ENCODE measurements at places on chromosomes 1 and 21. TPM values are rescaled to one million over a fixed set of nuclear protein-coding genes. Genes with fewer than 3 reads are reported as not detected.

The SLFNL1 gene
- polyA plus RNA-seq: 0.10 TPM

The RIPPLY3 gene
- polyA plus RNA-seq: 0.22 TPM

The SYPL2 gene
- polyA plus RNA-seq: 58.8 TPM

The FAM151A gene
- polyA plus RNA-seq: not detected

The KCND3 gene
- polyA plus RNA-seq: 2.2 TPM

The PAQR7 gene
- 10.5 TPM for polyA plus RNA-seq

The STUM gene
- not detected for polyA plus RNA-seq

The HORMAD1 gene
- 0.10 TPM for polyA plus RNA-seq

The SRGAP2B gene
- polyA plus RNA-seq: 5.1 TPM

The ADAM30 gene
- polyA plus RNA-seq: not detected

The RBM11 gene
- polyA plus RNA-seq: 0.26 TPM

GRCh38 chr21:45599146-45599581 is 44.4 kb upstream of the PCBP3 start:
- no peak for DNase-seq

GRCh38 chr1:185776522-185776921 is 42.3 kb downstream of the HMCN1 start:
- no peak for DNase-seq

DNA sequence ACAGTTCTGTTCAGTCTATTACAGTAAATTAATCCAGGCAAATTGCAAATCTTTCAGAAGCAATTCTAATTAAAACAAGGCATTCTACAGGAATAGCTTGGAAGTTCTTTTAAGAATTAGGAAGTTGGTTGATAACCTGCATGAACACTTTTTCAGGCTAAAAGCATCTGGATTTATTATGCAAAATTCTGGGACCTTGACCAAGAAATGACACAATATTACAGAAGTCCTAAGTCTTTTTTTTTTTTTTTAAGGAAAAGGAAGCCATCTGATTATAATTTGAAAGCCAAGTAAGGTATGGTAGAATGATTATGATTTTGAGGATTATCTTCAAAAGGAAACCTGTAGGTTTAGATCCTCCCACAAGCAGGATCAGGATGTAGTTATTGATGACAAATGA is 74.7 kb upstream of the KCNK2 start:
- DNase-seq: no peak

GRCh38 chr1:204797401-204797800 is 73.3 kb upstream of the NFASC start:
- DNase-seq: no peak

- DNase-seq: no peak
Measured at GRCh38 chr1:191695865-191696264, 462.4 kb upstream of the RGS18 start.

DNA sequence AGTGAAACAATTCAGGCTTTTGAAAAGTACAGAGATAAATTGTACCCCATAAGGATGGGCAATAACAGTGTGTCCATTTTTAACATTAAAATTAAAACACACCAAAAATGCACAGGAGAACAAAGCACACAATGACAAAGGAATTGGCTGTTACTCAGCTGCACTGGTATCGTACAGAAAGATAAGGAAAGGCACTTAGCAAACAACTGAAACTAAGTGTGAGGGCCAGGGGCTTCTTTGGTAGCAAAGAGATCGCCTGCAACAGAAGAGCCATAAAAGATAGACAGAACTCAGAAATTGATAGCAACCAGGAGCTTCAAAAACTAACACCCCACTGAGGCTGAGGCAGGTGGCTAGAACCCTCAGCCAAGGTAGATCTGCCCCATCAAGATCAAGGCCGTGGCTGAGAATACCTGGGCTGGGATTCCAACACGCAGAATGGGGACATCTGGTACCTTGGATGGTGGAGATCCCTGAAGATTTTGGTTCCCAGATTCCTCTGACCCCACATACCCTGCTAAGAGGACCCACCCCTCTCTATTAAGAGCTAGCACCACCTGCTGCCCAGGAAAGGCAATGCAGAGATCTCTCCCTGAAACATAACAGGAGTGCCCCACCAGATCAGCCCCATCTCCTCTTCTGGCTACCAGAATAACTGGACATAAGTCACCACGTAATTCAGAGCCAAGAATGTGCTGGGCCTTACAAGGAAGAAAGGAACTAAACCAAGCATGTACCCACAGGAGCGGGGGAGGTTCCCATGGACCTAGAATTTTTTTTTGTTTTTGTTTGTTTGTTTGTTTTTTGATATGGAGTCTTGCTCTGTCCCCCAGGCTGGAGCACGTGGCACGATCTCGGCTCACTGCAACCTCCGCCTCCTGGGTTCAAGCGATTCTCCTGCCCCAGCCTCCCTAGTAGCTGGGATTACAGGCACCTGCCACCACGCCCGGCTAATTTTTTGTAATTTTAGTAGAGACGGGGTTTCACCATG is 16.2 kb downstream of the PLEKHO1 start:
- no peak for DNase-seq

- peak; percentile 76 for DNase-seq
Measured at GRCh38 chr21:35578347-35578782, 482.0 kb downstream of the SETD4 start.

DNA sequence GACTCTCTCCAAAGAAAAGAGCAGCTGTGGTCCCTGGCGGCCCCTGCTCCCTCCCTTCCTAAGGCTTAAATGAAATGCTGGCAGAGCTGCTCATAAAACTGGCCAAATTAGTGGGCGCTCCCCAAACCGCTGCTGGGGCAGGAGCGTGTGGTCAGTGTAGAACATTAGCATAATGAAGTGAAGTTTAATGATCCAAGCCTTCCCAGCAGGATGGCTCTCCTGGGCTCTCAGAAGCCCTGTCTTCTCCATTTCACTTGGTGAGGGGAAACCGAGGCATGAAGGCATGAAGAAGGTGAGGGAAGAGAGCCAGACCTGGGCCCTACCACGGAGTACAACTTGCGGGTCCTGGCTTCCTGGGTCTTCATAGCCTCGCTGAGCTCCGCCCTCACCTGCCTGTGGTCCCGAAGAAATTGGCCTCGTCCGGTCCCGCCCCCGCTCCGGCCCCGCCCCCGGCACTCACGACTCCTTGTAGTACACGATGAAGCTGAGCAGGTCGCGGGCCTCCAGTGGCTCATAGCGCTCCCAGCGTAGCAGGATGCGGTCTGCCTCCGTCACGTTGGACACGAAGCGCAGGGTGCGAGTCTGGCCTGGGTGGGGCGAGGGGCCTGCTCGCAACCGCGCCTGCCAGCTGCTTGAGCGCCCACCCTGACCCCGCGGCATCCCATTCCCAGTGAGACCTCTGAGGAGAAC is 10.3 kb downstream of the INSRR start:
- DNase-seq: no peak

DNA sequence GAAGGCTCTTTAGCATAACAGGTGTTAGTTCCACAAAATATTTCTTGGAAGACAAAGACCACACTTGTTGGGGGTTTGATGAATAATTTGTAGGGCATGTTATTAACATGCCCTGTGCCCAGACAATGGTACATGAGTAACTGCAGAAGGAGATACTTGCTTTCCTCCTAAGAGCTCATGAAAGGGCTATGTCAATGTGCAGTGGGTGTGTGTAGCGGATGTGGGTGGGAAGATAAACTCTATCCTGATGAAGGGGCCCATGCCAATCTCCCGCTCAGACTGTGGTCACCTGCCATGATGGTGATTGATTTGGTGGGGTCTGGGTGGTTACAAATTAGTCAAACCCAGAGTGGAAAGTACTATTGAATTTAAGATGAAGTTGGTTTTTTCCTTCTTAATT is 69.8 kb upstream of the DNAH14 start:
- no peak for DNase-seq

DNA sequence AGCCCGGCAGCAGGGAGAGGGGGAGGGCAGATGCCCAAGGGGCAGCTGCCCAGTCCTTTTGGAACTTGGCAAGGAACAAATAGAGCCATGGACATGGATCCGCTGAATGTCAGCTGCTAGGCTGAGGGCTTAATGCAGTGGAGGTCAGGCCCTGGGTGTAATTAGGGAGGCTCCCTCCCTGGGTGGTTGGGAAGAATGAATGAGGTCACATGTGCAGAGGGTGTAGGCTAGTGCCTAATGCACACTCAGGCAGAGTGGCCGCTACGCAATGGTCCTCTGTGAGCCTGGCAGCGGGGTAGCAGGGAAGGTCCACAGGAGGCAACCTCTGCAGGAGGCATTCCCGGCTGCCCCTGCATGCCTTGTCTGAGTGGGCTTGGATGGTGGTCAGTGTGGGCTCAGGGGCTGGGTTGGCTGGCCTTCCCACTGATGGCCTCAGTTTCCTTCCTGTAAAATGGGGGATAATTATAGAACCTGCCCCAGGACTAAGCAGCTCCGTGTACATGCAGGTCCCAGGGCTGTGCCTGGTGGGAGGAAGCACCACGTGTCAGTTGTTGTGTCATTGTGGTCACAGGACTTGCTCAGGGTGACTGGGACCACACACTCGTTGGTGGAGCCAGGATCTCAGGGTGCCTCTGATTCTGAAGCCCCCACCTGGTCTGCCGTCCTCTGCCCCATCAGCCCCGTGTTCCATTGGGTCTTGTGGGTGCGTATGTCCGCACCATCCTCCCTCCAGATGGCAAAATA is 81.6 kb upstream of the ACTL8 start:
- DNase-seq: no peak

GRCh38 chr1:1624443-1625403 is 7.2 kb upstream of the MMP23B start:
- no peak for DNase-seq

- peak; percentile 30 for DNase-seq
Measured at GRCh38 chr1:54886724-54887664, at the start of gene DHCR24. Gene DHCR24, minus strand, starts transcription at chr1:54887195. Its CDS starts 76 bp downstream, at chr1:54887119.

- DNase-seq: no peak
Measured at GRCh38 chr1:233614173-233614742, 352 bp downstream of the KCNK1 start.

DNA sequence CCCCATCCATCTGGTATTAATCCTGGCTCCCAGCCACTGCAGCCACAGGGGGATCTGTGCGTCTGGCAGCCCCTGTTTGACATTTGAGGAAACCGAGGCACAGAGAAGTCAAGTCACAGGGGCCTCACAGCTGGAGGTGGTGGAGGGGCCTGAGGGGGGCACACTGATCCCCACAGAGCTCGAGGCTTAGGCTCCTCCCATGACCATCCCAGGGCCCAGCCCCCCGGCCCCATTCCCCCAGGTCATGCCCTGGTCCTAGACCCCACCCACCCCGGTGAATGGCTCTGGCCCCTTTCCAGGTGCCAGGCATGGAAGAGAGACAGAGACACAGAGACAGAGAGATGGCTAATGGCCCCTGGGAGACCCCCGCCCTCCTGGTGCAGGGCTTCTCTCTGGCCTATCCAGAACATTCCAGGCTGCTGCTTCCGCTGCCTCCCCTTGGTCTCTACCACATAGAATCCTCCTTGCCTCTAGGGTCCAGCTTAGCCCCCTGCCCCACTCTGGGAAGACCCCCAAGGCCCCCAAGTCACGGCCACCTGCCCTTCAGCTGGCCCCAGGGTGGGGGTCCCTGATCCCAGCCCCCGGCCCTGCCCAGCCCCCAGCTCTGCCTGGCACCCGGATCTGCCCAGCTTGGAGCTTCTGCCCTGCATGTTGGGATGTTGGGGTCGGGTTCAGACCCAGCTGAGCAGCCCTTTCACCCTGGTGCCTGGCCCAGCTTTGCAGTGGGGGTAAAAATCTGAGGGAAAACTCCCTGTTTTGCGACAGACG is 29.2 kb upstream of the LRRC3 start:
- no peak for DNase-seq

DNA sequence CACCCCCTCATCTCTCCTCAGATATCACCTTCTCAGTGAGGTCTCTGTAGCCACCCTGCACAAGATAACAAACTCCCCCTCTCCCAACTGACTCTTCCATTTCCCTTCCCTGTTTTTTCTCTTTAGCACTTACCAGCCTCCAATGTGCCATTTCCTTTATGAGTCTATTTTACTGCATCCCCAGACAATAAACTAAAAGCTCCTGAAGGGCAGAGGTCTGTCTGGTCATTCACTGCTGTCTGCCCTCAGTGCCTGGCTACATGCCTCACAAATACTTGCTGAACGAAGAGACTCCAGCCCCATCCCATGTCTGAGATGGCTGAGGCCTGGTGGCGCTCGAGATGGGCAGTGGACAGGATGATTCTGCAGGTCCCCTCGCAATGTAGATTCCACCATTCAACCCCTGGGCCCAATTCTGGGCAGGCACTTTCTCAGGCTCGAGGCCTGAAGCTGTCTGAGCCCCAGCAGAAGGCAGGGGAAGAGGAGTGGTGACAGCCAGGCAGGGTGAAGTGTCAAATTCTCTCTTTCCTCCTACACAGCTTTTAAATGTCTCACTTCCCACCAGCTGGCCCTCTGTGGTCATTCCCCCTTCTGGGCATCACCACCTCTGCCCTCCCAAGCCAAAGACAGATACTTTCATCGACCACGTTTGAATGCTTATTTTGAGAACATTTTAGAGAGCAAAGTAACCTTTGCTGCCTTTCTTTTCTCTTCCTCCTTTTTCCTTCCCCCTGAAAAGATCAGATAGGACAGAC is 6.6 kb downstream of the LRRN2 start:
- no peak for DNase-seq

GRCh38 chr1:50705041-50705440 is 255.0 kb downstream of the FAF1 start:
- no peak for DNase-seq

DNA sequence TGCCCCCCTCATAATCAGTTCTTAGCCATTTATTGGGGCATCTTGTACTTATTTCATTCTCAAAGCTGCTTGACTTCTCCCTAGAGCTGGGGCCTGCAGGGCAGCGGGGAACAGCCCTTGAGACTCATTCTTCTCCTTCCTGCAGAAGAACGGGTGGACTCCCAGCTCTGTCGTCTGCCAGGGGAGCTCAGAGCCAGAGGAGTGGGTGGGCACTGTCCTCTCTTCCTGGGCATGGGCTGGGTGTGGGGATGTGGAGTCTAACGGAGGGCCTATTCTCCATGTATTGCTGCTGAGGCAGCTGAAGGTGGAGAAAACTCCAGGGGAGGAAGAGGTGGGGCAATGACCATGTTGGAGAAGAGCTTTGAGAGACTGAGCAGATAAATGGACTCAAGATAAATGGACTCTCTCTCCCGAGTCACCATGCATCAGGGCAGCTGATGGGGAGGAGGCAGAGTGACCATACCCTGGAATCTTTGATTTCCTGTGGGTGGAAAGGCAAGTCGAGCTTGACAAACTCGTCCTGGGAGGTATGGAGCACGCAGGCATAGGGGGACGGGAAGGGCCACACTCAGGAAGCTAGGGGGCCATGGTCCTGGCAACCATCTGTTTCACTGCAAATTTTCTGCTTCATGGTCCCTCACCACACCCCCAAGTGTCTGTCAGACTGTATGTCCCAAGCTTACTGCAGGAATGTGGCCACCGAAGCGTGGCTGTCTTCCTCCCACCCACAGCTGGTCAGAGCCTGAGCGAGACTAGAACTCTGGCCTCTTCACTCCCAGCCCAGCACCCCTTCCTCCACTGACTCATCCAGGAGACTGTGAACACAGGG is 56.9 kb upstream of the ATP2B4 start:
- no peak for DNase-seq

DNA sequence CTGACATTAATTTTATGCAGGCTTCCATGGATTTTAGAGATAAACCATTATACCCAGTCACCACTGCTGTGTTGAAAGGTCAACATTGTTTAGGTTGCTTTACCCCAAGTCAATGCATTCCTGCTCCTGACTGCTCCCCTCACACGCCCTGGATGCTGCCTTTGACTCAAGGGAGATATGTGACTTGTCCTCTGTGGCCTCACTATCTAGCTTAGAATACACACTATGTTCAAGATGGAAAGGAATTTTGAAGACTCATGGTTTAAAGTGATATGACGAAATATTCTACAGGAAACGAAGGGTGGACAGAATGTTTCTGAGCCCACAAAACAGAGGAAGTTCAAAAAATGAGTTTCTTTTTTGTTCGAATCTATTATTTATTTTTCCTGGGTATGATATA is 170.4 kb upstream of the NR5A2 start:
- DNase-seq: no peak

GRCh38 chr1:103129255-103129654 is 20.9 kb upstream of the COL11A1 start:
- DNase-seq: peak; percentile 41

GRCh38 chr1:211281320-211282022 is 22.3 kb downstream of the RCOR3 start:
- DNase-seq: no peak

All from BJ (cell line).